ENCODE measurements at places on chromosomes 2 and 18.
A peak's percentile ranks its signal among the peaks of the same experiment; 100 is the strongest.

GRCh38 chr2:99634234-99634633 lies 144.4 kb upstream of the REV1 start:
- no peak for DNase-seq

- no peak for DNase-seq
Observed at GRCh38 chr18:3036108-3036507, 23.2 kb upstream of the LPIN2 start.

- no peak for DNase-seq
Observed at GRCh38 chr18:55421615-55422419, 166.2 kb downstream of the TCF4 start.

DNA sequence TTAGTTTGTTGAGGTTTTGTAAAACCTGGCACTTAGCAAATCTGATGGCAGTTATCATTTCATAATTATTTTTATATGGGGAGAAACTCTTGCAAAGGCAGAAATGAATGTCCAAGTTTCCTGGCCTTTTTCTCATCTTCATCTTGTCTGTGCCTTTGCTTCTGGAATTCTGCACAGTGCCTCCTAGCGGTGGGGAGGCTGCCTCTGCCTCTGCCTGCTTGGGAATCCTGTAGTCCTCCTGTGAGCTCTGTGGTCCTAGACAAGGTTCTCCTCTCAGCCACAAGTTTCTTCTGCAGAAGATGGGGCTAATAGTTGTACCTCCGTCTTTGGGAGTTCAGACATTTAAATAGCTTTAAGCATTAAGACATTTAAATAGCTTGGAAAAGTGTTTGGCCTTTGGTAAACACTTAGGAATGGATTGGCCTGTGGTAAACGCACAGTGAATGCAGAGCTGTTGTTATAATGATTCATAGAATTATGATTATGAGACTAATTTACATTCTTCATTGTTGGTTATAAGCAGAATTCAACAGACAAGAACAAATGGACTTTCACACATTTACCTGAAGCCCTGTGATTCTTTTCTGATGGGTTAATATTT lies 101.2 kb downstream of the ZNF236 start:
- DNase-seq = no peak

DNA sequence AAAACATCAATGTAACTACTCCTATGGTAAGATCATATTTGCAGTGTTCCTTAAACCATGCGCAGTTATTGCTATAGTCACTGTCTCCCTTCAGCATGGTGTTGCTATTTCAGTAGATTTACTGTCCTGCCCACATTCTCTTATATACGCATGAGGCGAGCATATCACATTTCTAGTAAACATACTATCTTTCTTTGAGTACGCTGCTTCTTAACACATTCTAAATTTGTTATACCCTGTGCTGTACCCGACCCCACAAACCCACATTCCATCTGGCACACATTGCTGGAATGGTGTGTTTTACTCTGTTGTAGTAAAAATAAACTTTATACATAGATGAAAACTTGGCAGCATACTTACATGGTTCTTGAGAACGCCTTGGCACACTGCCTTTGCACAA lies 163.3 kb downstream of the QPCT start:
- DNase-seq = no peak

DNA sequence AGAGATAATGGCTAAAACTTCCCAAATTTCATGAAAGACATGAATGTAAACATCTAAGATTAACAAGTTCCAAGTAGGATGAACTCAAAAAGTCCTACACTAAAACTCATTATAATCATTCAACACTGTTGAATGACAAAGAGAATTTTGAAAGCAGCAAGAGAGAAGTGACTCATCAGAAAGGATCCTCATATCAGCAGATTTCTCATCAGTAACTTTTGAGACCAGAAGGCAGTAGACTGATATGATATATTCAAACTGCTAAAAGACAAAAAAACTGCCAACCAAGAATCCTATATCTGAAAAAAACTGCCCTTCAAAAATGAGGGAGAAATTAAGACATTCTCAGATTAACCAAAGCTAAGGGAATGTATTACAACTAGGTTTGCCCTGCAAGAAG lies 130.6 kb upstream of the OTX1 start:
- DNase-seq = no peak

DNA sequence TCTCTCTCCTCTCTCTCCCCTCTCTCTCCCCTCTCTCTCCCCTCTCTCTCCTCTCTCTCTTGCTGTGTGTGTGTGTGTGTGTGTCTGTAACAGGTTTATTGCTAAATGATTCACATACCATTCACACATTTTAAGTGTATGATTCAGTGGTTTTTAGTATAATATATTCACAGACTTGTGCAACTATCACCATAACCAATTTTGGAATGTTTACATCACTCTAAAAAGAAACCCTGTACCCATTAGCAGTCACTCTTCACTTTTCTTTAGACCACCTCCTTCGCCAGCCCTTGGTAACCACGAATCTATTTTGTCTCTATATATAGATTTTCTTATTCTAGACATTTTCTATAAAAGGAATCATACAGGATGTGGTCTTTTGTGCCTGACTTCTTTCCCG lies 11.4 kb downstream of the THNSL2 start:
- no peak for DNase-seq

- DNase-seq = no peak
Observed at GRCh38 chr2:119536211-119536610, 8.0 kb upstream of the CFAP221 start.

DNA sequence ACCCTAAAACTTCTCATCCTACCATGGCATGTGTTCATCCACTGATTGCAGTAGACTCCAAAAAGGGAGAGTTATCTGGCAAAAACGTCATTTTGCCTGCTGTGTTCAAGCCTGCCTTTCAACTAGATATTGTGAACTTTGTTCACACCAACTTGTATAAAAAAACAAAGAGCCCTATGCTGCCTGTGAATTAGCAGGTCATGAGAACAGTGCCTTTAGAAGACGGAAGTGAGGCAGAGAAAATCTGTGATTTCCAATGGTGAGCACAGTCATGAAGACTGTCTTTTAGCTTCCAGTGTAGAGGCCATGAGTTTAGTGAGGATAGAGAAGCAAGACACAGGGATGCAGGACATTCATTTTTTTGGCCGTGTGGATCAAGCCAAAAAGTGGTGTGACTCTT lies 103.6 kb upstream of the PGAP1 start:
- DNase-seq = no peak

GRCh38 chr18:5841518-5841917 lies 53.8 kb downstream of the TMEM200C start:
- no peak for DNase-seq

- no peak for DNase-seq
Observed at GRCh38 chr2:33812707-33813106, 213.6 kb upstream of the FAM98A start.

GRCh38 chr2:150878356-150878755 lies 383.3 kb downstream of the RBM43 start:
- no peak for DNase-seq

GRCh38 chr18:31046916-31047315 lies 4.4 kb upstream of the DSC3 start:
- no peak for DNase-seq

DNA sequence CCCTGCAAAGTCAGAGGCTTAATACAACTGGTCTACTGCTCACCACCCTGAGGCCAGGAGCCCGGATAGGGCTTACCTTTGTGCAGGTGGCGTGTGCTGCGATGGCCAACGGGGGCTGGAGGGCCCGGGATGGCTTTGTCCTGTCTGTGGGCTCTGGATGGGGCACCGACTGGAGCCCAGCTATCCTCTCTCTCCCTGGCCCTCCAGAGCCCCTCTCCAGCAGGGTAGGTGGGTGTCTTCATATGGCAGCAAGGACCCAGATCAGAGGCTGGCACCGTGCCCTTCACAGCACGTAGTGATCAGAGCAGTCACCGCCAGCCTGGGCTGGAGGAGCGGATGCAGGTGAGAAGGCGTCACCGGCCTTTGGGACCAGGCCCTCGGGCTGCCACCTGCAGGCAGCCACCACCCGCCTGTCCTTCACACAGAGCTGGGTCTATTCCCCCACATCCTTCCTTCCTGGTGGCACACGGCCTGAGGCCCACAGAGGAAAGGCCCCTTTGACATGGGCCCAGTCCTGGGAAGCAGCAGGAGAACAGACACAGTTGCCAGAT lies 232.1 kb downstream of the EIPR1 start:
- DNase-seq = no peak

- DNase-seq = no peak
Observed at GRCh38 chr2:196331143-196331542, 159.8 kb upstream of the STK17B start.

- DNase-seq = no peak
Observed at GRCh38 chr2:39696101-39696553, 30.4 kb downstream of the TMEM178A start.

- peak; percentile 53 for DNase-seq
Observed at GRCh38 chr2:62475172-62476011, 30.6 kb downstream of the TMEM17 start.

DNA sequence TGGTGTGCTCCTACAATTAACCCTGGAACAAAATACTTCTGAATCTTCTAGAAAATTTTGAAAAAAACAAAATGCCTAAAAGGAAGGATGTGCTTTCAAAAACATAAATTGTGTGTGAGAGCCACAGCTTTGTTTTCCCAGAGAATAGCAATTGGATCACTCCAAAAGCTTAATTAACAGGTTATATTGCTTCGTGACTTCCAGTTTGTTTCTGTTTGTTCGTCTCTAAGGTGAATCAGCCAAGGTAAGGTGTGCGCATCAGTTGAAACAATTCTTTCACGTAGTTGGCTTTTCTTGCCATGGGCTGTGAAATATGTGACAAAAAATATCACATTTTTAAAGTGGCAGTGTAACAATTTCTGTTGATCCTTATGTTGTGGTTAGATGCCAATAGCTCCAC lies 90.3 kb upstream of the BARD1 start:
- DNase-seq = no peak

DNA sequence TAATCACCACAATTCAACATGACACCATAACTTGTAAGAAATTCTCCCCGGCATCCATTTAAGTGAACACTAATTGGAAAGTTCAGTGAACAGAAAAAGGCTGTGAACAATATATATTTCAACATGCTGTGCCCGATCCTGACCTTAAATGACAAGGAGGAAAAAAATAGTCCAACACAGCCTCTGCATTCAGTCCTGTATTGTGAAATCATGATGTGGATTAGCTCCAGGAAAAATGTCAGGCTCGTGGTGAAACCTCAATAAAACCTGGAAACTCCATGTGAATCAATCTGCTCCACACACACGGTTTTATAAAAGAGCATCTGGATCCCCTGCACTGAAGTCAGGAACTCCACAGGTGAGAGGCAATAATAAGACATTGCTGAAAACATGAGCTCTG lies 145.4 kb upstream of the SPOPL start:
- no peak for DNase-seq

- no peak for DNase-seq
Observed at GRCh38 chr18:61820882-61821281, 71.9 kb downstream of the RNF152 start.

DNA sequence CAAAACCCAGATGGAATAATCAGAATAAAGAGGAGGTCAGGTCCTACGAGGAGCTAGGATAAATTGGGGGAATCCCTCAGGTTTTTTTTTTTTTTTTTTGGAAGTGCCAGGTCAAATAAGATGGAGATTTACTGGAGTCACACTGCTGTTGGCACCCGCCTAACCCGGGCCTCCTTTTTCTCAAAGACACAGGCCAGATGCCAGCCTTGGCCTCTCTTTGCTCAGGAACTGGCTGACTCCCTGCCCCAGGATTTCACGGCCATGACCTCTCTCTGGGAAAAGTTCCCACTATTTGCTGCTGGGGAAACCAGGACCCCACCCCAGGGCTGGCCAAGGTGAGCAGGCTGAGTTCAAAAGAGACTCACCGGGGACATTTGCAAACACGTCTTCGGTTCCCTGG lies 2.5 kb downstream of the CD8A start:
- peak; percentile 17 for DNase-seq

DNA sequence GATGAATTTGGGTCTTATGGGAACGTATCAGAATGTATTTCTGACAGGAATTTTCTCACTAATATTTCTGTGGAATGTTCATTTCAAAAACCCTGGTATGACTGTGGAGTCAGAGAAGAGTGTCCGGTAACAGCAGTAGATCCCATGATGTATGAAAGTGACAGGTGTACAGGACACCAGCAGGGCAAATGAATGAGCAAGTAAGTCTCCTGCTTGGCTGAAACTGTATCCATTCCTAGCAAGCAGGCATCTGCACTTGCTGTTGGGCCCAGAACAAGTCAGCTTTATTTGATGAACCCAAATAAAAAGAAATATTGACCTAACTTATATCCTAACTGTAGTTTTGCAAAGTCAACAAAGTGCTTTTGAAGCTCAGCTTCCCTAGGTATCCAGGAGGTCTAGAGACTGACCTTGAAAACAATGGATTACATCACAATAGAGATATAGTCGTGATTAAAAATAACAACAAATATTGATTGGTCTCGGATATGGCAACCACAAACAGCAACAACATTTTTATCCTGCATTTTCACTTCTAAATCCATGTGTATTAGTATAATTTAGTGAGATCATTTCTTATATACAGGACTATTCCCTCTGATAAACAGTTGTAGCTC lies 37.6 kb downstream of the NXPH2 start:
- no peak for DNase-seq

- no peak for DNase-seq
Observed at GRCh38 chr2:9844036-9844483, 786 bp downstream of the TAF1B start.
